ENCODE measurements at places on chromosomes 6 and 20.

GRCh38 chr20:46928580-46929132, 34.0 kb downstream of the EYA2 start:
- DNase-seq, result peak; percentile 59

- DNase-seq, result peak; percentile 87
Measured at GRCh38 chr6:167733740-167734661, 92.7 kb upstream of the AFDN start.

GRCh38 chr6:132830334-132830751, 16.0 kb downstream of the RPS12 start:
- DNase-seq, result no peak

DNA sequence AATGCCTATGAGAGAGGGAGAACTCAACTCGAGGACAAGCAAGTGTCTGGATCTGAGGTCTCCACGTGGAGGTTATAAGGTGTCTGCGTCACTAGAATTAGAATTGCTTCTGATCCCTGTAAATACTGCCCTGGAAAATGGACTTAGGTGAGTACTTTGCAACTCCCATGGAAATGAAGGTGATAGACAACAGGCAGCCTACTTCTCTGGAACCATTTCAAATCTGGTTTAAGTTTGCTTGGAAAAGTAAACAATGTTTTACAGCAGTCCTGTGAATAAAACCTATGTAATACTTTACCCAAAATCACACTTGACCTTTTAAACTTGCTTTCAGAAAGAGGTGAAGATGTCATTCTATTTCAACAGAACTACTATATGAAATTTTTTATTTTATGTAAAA, 70.1 kb upstream of the TENT5A start:
- DNase-seq, result no peak

DNA sequence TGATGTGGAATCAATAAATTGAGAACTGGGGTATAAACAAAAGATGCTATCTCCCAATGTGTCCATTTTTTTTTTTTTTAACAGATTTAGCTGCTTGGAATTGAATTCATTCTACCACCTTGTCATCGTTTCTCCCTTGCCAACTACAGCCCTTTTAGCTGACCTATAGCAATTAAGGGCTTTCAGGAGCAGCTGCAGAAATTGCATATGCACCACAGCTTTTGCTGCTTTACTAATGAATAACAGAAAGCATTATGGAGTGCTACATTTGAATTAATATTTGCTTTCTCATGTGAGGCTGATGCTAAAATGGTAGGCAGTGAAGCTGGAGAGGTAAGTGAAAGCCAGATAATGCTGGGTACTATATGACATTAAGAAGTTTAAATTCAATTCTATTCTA, 5.7 kb downstream of the SESN1 start:
- no peak for DNase-seq

DNA sequence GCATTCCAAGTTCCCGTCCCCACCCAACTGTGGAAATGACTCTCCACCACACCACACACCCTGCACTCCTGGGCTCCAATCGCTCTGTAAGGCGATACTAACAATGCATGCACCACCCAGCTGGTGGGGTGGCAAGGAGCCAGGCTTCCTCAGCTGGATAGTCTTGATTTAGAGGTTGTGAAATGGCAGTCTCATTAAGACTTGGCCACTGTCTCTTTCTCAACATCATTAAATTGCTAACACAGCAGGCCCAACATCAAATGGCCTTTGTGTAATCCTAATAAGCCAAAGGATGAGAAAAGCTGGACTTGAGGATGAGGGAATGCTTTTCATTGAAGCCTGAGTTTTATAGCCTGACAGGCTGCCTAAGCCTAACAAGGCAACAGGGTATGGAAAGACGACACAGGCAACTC, 223.7 kb downstream of the GMDS start:
- DNase-seq, result no peak

- DNase-seq, result no peak
Measured at GRCh38 chr6:154157082-154157481, 118.0 kb downstream of the OPRM1 start.

- no peak for DNase-seq
Measured at GRCh38 chr6:87494761-87495422, 22.1 kb downstream of the SLC35A1 start.

- DNase-seq, result no peak
Measured at GRCh38 chr6:140082867-140083297, 708.4 kb upstream of the CITED2 start.

- no peak for DNase-seq
Measured at GRCh38 chr20:51067792-51068191, 44.9 kb upstream of the KCNG1 start.

DNA sequence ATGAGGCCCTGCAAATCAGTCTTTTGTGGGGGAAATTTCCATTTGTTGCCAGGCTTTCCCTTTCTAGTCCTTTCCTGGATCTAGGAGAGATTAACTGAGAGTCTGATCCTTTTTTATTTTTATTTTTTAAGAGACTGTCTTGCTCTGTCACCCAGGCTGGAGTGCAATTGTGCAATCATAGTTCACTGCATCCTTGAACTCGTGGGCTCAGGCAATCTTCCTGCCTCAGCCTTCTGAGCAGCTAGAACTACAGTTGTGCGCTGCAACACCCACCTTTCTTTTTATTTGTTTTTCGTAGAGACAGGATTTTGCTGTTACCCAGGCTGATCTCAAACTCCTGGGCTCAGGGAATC, 22.9 kb downstream of the OR2B2 start:
- DNase-seq, result no peak

- DNase-seq, result no peak
Measured at GRCh38 chr6:128415387-128415786, 105.0 kb downstream of the PTPRK start.

DNA sequence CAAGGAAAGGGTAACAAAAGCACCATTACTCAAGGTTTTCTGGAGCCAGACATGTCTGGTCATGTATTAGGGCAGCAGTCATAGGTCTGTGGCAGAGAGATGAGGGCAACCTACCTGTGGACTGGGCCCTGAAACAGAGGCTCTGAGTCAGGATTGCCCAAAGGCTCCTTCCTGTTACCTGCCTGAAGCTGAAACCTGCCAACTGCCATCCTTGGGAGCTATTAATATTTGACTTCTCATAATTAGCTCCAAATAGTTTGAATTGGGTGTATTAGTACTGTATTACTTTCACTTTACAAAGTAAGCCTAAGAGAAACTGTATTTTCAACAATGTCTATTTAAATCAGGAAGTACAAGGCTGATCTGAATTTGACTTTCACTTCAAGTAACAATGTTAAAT, 72.0 kb upstream of the TBX18 start:
- no peak for DNase-seq

- DNase-seq, result no peak
Measured at GRCh38 chr20:44291754-44292153, 19.2 kb downstream of the FITM2 start.

DNA sequence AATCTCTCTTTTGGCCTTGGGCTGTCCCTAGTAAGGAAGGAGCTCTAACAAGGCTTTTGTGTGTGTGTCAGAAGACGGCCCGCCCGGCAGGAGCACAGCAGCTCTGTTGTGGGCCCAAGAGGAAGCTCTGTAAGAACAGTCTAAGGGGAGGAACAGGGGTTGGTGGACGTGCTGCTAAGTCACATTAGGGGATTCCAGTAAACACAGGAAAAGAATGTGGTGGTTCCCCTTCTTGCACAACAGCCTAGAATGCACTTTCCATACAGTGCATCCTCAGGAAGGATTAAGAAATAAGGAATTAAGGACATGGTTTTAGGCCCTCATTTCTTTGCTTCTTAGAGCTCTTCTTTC, 114.5 kb downstream of the RNF144B start:
- DNase-seq, result no peak

DNA sequence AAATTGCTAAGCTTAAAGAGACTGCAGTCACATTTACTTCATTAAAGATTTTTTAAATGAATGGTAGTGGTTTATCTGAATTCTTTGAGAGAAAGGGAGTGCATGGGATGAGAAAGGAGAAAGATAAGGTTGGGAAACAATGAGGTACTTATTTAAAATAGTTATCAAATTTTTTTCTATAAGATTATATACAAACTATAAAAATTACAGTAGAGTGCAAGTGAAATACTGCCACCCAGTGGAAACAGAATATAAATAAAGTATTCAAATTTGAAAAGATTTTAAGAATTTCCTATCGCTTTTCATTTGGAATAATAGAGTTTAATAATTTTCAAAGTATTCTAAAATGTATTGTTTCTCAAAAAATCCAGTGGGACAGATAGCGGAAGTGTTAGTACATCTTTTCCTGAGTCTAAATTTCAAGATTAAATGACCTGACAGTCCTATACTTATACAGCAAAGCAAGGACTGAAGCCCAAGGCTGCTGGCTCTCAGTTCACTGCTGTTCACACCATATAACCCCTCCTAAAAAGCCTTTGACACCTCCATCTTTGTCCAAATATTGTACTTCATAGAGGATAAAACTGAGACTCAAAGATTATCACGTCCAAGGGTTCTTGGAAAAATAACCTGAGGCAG, 31.1 kb downstream of the EPM2A start:
- DNase-seq, result no peak

GRCh38 chr6:72703093-72703492, 81.2 kb downstream of the KCNQ5 start:
- no peak for DNase-seq

DNA sequence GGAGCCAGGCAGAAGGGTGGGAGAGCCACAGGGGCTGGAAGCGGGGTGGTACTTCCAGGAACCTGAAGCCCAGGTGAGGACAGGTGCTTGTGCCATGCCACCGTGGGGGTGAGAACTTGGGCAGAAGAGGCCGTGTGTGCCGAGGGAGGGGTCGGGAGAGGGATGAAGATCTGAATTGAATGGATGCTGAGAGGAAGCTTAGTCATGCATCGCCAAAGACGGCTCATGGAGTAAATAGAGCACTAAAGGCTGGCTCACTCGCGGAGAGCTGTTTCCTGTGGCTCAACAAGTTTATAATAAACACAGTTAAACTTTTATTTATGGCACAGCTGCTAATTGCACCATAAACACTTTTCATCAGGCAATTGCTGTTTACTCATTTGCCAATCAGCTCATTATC, 21.7 kb upstream of the MYT1 start:
- DNase-seq, result peak; percentile 35

- DNase-seq, result no peak
Measured at GRCh38 chr6:3280866-3281465, 22.2 kb downstream of the PSMG4 start.

DNA sequence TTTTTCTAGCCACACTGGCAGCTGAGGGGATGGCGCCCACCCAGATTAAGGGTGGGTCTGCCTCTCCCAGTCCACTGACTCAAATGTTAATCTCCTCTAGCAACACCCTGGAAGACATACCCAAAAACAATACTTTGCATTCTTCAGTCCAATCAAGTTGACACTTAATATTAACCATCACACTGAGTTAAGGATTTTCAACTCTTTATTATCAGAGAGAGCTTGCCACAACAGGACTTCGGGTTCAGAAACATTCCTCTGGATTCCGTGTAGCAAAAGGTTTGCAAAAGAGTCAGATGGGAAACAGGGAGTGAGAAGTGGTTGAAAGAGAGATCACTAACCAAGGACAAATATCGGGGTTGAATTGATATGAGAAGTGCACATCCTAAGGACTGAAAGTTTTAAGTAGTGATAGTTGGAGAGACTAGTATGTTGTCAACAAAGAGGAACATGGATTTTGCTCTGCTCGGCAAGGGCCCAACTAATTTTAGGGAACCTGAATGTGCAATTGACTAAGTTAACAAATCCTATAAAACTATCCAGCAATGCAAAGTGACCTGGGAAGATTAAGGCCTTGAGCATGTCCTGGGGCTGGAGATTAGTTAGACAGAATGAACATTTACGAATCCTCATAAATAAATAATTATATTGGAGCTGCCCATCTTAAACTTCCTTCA, 137.0 kb upstream of the TENT5A start:
- no peak for DNase-seq

- DNase-seq, result no peak
Measured at GRCh38 chr20:51650685-51651134, 108.2 kb upstream of the NFATC2 start.

GRCh38 chr6:155495011-155495768, 39.6 kb upstream of the NOX3 start:
- no peak for DNase-seq

- no peak for DNase-seq
Measured at GRCh38 chr20:31930779-31931178, 21.1 kb downstream of the PDRG1 start.

- DNase-seq, result no peak
Measured at GRCh38 chr6:38323216-38323615, 316.5 kb downstream of the BTBD9 start.

DNA sequence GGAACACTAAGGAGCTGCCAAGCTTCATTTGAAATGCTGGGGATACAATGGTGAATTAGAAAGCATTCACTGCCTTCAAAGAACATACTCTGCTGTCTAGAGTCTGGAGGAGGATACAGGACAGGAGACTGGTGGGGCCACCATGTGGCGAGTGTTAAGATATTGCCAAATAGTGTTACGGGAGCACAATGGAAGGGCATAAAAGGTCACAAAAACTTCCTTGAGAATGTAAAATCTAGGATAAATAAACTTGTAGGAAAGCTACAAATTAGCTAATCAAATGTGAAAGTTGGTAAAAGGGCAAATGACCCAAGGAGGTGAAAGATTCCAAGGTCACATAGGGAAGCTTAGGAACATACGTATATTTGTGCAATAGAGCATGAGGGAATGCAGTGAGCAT, 271.7 kb downstream of the RFPL4B start:
- no peak for DNase-seq
